ENCODE measurements at places on chromosomes 3 and 15.

DNA sequence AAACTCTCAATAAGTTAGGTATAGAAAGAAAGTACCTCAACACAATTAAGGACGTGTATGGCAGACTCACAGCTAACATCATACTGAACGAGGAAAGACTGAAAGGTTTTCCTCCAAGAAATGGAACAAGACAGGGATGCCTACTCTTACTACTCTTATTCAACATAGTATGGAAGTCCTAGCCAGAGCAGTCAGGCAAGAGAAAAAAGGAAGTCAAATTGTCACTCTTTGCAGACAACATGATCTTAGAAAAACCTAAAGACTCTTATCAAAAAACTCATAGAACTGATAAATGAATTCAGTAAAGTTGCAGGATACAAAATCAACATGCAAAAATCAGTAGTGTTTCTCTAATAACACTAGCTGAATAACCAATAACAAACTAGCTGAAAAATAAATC lies 96.0 kb downstream of the C3orf70 start:
- no peak for DNase-seq

DNA sequence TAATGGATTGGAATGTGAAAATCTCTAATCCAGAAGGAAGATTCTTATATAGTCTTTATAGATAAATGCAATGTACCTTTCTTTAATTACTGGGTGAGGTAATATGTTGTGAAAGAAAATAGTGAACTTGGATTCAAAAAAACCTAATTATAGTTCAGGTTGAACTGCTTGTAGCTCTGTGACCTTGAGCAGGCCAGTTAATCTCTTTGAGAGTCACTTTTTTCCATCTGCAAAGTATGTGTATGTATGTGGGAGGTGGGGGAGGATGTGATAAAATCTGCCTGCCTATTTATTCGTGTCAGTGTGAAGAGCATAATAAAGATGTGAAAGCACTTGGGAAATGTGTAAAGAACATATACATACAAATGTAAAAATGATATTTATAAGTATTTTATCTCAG lies 34.4 kb downstream of the GLCE start:
- DNase-seq: peak; percentile 32

GRCh38 chr15:84915606-84915958 lies 31.1 kb downstream of the SLC28A1 start:
- no peak for DNase-seq

DNA sequence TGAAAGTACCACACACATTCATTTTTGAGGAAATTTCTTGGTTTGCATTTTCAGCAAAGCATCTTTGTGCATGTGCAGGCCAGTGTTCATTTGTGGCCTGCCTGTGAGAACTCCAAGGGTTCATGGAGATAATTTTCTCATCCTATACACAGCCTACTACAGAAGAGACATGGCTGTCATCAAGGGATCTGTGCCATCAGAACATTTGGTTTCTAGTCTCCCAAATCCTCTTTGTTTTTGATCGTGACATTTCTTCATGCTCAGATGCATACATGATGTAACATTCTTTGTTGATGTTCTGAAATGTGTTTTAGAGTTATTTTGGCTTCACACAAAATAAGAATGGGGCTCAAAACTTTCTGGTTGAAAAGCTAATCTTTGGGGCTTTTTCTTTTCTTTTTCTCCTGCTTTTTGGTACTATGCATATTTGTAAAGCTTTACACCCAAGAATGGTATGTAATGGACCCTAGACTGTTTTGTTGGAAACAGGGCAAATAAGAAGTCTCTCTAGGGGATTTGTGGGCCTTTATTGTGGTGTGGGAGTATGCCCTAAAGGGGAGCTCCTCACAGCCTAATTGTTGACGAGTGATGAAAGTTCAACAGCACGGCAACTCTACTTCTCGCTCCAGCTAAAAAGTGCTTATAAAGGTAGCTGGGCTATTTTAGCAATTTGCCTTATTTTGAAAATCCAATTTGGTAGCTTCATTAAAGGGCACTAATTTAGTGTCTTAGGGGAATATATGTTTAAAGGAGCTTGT lies 3.2 kb upstream of the ARPP21 start:
- no peak for DNase-seq

GRCh38 chr15:86919581-86919980 lies 839.9 kb downstream of the AGBL1 start:
- no peak for DNase-seq

GRCh38 chr3:127525373-127525772 lies 65.2 kb downstream of the TPRA1 start:
- DNase-seq: no peak

DNA sequence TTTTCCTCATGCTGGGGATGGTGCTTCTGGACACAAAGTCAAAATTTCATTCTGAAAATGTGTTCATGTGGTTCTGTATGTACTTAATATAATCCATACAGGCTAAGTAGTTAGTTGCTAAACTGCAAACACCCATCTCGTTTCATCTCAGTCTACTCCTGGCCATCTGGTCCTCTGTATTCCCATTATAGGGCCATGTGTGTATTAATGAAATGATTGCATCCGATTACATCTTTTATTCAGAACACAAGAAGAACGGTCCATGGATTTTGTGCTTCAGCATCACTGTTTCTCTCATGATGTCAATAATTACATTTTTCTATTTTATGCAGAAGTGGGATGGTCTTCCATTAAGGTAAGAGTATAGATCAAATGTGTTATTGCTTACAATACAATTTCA lies 6.1 kb upstream of the GJD2 start:
- no peak for DNase-seq

GRCh38 chr15:78850352-78850751 lies 22.3 kb upstream of the MORF4L1 start:
- no peak for DNase-seq

DNA sequence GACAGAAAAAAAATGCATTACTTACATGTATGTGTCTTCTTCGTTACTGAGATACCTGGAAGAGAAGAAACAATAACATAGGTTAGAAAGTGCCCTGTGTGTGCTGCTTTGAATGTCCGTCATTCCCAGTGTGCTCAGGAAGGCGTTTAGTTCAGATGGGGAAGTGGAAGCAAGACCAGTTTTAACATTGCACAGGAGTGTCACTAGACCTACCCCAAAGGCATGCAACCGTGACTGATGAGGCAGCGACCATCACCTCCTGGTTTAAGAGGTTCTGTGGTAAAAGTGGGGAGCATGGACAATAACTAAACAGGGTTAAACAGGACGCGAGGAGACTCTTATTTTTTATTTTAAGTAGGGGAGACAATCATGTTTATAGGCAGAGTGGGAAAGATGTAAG lies 199.7 kb upstream of the ICE2 start:
- DNase-seq: no peak

GRCh38 chr15:84696757-84697156 lies 19.2 kb downstream of the SEC11A start:
- DNase-seq: no peak

GRCh38 chr15:91055548-91056331 lies 33.3 kb upstream of the VPS33B start:
- DNase-seq: peak; percentile 54

- DNase-seq: no peak
Observed at GRCh38 chr3:194294199-194294894, 56.8 kb downstream of the CPN2 start.

GRCh38 chr15:88844749-88845386 lies 41.6 kb downstream of the ACAN start:
- no peak for DNase-seq

GRCh38 chr15:76431971-76432370 lies 95.4 kb downstream of the ISL2 start:
- no peak for DNase-seq

DNA sequence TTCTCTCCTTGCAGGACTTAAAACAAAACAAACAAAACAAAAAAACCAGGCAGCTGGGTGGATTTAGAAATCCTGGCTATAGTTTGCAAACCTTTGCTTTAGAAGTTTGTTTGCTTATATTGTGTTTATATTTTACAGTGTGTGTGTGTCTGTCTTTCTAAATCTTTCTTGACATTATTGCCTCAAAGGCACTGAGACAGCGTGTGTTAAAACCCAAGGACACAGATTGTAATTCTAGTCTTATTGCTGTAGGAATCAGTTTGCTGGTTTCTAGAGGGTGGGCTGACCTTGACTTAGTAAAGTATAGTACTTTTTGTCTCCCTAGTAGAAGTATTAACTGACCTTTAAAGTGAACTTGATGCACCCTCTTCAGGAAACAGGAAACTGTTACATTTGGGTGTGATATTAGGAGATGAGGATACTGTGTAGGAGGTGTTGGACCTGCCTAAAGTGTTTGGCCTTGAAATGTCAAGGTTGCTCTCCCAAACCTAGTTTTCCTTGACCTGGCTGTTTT lies 71.0 kb downstream of the TCF12 start:
- peak; percentile 10 for DNase-seq

DNA sequence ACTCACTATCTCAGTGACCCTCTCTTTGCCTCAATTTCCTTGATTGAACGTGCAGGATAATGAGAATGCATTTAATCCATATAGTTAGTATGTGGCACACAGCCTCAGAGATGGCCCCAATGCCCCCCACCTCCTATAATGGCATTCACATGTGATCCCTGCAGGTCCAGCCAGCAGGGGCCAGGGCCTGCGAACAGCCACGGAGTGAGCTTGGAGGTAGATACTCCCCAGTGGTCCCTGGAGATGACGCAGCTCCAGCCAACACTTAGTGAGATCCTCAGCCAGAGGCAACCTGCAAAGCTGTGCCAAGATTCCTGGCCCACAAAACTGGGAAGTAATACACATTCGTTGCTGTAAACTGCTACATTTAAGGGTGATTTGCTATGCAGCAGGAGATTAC lies 184.9 kb upstream of the NSMCE3 start:
- DNase-seq: no peak

DNA sequence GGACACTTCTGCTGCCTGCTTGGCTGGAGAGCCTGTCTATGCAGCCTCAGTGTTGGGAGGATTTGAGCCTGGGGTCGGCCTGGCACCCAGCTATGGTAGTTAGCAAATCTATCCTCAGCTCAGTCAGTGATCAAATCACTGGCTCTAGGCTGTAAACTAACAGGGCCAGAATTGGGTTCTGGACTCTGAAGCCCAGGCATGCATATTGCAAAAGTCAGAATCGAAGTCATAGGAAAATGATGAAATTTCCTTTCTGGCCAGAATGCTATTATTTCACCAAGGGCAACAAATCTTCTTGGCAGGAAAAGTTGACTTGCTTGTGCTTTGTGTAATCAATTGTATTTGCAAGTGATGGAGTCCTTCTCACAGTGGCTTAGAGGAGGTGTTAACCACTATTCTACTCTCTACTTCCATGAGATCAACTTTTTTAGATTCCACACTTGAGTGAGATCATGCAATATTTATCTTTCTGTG lies 482.6 kb upstream of the TPRG1 start:
- no peak for DNase-seq

DNA sequence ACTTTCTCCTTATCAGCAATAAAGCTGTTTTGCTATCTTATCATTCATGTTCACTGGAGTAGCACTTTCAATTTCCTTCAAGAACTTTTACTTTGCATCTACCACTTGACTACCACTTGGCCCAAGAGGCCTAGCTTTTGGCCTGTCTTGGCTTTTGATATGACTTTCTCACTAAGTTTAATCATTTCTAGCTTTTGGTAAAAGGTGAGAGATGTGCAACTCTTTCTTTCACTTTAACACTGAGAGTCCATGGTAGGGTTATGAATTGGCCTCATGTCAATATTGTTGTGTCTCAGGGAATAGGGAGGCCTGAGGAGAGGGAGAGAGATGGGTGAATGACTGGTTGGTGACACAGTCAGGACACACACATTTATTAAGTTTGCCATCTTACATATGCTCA lies 31.0 kb upstream of the FAM3D start:
- no peak for DNase-seq

DNA sequence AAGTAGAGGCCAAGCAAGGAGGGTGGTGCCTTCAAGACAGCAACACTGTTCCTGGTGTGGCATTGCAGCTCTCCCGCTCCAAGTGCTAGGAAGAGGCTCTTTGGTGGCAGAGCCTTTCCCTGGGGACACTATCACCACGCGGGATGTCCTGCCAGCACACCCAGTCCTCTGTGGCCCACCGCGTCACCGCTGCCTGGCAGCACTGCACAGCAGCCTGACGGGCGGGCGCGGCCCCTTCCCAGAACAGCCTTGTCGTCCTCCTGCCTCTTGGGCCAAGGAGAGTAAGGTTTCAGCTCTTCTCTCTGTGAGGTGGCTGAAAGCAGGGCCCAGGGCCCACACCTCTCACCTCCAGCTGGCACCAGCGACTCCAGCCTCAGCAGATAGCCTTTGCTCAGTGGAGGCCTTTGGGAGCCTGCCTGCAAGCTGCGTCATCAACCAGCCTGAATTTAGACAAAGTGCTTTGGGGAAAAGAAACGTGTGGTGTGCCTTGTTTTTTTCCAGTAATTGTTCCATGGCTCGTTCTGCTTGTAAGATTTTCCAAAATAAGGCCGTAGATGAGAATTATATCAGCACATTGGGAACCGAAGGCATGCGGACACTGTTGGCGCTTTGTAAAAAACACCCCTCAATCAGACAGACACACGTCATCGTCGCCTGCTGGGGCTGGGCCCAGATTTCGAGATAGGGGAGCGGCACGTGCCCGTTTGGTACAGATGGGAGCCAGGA lies 65.0 kb downstream of the AAGAB start:
- peak; percentile 79 for DNase-seq

- DNase-seq: peak; percentile 58
Observed at GRCh38 chr3:196135693-196136639, 54.1 kb upstream of the TFRC start.

- no peak for DNase-seq
Observed at GRCh38 chr3:4030624-4031023, 231.4 kb downstream of the LRRN1 start.

DNA sequence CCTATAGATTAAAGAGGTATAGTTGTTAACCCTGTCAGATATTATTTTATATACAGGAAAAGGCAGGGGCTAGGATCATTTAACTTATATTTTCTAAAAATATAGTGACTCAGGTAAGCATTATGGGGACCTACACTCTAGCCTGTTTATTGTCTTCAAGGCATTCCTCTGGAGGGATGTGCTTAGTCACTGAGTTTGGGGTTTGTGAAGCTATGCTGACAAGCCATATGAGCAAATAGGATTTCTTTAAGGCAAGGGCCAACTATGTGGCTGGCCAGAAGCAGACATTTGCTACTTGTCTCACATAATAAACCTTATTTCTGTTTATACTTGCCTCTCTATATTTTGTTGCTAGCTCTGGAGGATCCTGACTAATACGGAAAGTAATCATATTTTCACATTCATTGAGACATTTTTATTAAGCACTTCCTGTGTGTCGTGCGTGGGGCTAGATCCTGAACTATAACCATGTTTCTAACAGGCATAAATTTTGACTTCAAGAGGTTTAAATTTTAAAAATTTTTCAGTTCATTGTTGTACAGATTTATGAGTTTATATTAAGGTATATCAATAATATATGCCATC lies 153.4 kb downstream of the OTOL1 start:
- DNase-seq: no peak

DNA sequence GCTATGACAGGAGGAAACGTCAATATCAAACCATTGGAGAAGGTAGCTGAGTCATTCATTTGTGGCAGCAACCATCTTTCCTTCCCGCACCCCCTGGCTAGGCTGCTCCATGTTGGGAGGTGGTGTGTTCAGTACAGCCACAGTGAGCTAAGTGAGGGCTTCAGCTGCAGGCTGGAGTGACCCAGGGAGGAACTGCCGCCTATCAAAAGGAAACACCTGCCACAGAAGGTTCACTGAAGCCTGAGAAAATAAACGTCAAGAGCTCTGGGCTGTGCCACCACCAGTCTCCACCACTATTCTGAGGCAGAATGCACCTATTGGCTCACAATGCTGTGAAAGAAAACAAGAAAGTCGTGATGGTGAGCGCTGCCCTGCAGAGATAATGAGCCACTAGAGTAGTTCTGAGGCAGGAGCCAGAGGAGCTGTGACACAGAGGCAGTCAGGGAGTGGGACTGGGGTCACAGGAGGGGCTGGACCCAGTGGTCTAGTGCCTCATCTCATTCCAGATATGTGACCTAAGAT lies 34.8 kb upstream of the CD47 start:
- peak; percentile 74 for DNase-seq
